ENCODE measurements at places on chromosomes 12 and 14.

- no peak for DNase-seq
Observed at GRCh38 chr14:22213120-22213519, 375.9 kb downstream of the DAD1 start.

DNA sequence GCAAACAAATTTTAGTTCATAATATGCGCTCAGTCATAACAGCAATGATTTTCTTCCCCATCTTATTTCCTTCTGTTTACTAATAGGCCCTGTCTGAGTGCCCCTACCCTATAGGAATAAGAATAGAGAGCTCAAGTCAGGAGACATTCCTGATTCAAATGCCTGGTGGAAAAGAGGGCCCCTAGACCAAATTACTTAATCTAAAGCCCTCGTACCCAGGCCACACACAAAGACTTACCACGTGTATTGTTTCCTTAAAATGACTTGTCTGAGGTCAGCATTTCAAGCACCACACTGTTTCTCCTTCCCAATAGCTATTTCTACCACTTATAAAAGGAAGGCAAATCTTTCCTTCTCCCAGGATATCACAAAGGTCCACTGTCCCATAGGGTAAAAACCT, 314.9 kb upstream of the TMTC1 start:
- no peak for DNase-seq

DNA sequence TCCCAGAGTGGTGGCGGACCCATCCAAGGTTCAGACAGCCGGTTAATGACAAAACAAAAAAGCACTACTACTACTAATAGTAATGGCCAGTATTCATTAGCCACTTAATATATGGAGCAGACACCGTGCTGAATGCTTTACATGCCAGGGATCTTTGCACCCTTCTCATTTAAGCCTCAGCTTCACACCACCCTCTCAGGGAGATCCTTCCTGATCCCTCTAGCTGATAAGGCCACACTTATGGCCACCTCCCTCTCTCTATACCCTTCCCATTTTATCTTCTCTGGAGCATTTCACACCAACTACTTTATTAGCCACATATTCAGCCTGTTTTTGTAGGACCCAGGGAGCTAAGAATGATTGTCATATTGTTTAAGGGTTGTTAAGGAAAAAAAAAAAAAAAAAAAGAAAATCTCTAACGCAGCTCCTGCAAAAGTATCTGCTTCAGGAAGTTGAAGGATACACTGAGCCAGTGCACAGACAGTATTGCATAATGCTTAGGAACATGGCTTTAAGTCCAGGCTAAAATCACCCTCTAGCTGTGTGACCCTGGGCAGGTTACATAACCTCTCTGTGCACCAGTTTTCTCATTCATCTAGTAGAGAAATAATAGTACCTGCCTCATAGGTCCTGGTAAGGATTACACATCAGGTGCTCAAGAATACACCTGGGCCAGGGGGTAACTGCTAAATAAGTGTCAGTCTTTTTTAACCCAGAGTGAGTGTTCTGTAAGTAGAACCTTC, 29.4 kb downstream of the NUAK1 start:
- DNase-seq = no peak

DNA sequence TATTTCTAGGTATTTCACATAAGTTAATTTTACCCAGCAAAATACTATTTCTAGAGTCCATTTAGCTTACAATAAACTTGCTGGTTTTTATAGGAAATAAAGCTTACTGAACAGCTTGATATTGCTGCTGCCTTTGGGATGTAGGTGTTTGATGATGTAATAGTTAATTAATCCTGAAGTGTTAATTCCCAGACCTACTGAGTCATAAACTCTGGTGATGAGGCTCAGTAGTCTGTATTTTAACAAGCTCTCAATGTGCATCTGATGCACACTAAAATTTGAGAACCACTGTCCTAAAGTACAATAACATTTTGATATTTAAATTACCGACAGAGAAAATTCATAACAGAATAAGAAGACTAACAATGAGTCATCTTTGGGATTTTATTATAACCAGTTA, 168.4 kb downstream of the FUT8 start:
- DNase-seq = no peak

GRCh38 chr12:122348505-122348904, 74.0 kb downstream of the CLIP1 start:
- no peak for DNase-seq

GRCh38 chr14:103546652-103547454, 15.6 kb downstream of the BAG5 start:
- peak; percentile 49 for DNase-seq

GRCh38 chr14:64604001-64604400, 54.2 kb downstream of the PPP1R36 start:
- DNase-seq = no peak

- DNase-seq = no peak
Observed at GRCh38 chr14:53338192-53338591, 185.1 kb upstream of the DDHD1 start.

DNA sequence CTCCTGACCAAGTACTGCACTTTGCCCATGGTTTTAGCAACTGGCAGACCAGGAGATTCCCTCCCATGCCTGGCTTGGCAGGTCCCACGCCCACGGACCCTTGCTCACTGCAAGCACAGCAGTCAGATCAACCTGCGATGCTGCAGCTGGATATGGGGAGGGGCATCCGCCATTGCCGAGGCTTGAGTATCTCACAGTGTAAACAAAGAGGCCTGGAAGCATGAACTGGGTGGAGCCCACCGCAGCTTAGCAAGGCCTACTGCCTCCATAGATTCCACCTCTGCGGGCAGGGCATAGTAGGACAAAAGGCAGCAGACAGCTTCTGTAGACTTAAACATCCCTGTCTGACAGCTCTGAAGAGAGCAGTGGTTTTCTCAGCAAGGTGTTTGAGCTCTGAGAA, 479.8 kb downstream of the FUT8 start:
- DNase-seq = no peak

DNA sequence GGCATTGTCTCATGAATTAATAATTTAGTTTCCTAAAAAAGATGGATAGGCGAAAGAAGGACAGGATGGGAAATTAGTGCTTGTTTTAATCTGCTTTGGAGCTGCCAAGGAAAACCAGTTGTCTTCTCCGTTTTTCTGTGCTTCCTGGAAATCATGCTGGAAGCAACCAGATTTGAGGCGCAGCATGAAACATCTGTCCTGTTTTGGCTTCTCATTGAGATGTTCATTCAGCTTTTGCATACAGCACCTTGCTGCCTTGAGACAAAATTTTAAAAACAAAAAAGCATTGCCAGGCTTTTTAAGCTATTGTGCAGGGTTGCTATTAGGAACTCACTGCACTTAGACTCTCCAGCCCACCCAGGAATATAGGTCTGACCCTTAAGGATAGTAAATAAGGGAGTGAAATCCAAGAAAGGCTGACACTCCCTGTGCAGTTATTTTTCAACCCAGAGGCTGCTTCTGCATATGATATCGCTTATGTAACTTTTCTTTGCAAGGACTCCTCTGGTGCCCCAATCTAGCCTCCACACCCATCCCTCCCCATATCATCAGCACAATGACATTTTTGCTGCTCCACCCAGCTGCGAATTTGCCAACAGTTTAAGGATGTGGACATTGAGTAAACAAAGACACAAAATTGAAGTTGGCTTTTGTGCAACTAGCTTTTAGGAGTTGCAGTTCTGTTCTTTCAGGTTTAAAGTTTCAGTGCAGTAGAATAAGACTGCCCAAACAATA, 46.9 kb upstream of the MDM1 start:
- DNase-seq = no peak

GRCh38 chr14:72715215-72715849, 178.6 kb downstream of the DPF3 start:
- no peak for DNase-seq

DNA sequence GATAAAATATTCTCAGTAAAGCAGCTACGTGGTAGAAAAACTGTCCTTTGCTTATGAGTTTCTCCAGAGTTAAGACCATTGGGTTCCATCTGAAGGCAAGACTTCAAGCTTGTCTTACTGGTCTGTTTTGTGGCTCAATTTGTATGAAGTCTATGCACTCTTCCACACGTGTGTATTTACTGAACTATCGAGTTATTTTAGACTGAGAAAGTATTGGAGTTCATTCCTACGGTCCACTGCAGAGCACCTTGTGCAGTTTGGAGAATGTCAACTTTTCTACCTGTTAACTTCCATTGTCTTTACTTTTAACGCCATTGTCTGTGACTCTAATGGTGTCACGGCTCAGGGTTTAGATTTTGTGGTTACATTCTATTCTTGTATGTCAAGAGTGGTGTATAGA, 3.7 kb downstream of the HIF1A start:
- no peak for DNase-seq

GRCh38 chr12:124458220-124458991, 109.0 kb downstream of the NCOR2 start:
- DNase-seq = no peak

DNA sequence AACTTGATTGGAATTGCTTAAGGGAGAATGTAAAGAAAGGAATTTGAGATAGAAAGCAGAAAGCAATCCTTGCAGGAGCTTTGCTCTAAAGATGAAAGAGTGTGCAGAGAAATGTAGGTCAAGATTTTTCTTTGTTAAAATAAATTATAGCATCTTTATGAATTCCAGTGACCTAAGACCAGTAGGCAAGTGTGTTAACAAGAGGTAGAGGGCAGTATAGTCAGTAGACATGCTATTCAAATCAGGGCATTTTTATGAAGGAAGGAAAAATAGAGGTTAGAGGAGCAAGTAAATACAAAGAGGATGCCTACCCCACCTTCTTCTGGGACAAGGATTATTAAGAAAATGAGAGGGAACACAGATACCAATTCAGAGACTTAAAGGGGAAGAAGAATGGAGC, 148.5 kb downstream of the PLCZ1 start:
- DNase-seq = no peak

DNA sequence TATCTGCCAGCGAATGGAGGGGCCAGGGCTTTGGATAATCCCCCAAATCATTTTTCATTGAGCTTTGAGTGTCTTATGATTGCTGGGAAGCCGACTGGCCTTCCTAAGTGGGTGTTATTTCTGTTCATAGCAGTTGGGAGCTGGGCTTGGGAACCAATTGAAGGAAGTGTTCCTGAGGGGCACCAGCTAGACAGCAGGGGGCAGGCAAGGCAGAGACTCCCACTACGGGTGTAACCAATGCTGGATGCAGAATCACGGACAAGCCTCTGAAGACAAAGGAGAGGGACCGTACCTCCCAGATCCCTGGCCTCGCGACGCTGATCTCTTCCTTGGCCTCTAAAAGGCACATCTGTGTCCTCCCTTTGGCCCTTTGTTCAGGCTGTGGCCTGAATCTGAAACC, 149.0 kb upstream of the PRMT8 start:
- DNase-seq = no peak

DNA sequence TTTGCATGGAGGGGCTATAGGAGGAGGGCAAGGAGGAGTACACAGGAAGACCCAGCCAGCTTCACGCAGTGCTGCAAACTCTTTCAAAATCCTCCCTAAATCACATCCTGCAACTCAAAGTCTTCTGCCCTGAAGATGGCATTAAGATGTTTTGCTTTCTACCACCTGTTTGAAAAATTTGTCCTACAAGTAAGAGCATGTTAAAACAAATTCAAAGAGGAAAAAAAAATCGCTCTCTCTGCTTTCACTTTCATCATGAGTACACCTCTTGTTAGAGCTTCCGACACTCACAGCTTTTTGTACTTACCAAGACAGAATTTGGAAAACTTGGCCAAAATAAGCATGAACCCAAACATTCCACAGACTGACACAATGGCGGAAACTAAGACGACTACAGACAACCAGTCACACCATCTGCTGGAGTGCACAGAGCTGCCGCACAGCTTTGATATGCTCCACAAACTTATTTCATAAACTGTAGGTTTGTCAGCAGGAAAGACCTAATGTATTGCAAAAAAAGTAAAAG, 21.3 kb downstream of the GCH1 start:
- no peak for DNase-seq

GRCh38 chr12:60278209-60278608, 682.4 kb downstream of the SLC16A7 start:
- DNase-seq = no peak

GRCh38 chr14:96827290-96827689, 30.1 kb downstream of the VRK1 start:
- no peak for DNase-seq

GRCh38 chr14:101561145-101561896, at the start of gene DIO3:
DIO3 (plus strand) TSS chr14:101561495.
- DNase-seq = no peak

DNA sequence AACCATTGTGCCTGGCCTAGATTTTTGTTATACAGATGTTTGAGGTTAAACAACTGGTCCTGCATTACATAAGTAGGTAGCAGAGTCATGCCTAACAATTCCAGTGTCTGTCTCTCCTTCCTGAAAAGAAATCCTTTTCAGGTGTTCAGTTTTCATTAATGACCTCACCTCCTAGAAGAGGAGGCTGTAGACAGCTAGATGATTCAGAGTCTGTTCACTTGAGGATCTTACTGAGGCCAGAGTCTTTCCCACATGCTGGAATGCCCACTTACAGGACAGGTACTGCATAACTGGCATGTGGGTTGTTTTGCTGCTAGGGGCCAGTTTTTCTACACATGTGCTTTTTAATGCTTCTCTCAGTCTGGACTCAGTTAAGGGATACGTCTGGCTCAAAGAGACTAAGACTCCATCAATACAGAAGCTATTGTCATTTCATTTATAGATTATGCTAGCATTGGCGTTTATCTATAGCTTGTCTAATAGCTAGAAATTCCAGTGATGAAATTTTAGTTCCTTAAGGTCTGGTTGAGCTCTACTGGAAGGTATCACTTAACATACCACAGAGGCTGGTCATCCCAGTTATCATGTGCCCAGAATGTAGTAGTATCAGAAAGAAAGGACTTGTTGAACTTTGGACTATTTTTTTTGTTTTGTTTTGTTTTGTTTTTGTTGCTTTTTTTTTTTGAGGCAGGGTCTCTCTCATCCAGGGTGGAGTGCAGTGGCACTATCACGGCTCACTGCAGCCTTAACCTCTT, 206.4 kb downstream of the ERC1 start:
- DNase-seq = no peak

DNA sequence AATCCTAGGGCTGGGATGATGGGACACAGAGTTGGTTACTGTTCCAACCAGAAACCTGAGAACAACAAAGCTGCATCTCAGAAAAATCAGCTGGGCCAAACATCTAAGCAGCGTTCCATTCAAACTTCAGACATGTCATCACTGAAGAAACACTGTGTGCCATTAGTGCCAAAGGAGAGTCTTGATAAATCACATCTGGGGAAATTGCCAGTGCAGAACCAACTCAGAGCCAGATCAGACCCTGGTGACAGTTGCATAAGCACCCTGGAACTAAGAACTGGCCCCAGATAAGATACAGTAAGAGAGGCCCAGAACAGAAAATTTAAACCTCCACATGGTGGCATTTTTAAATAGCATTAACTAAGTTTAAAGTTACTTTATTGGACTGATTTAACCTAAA, 482.8 kb downstream of the PRKD1 start:
- DNase-seq = no peak

- DNase-seq = no peak
Observed at GRCh38 chr12:121860257-121860656, 1.6 kb upstream of the HPD start.

- peak; percentile 22 for DNase-seq
Observed at GRCh38 chr12:10235761-10236631, 23.3 kb downstream of the GABARAPL1 start.

DNA sequence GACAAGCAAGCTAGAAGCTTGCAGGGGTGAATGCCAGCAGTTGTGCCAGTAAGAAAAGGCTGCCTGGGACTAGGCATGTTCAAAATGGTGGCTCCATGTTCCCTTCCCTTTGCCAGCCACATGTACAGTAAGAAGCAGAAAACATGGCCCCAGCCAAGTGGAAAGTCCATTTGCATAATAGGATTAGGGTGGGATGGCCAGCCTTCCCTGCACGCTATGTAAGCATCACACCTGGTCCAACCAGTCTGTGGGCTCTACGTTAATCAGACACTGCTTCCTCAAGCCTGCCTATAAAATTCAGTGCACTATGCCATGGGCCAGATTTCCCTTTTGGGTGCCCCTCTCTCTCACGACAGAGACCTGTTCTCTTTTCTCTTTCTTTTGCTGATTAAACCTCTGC, 288.4 kb downstream of the GXYLT1 start:
- no peak for DNase-seq

All from stimulated activated CD8-positive, alpha-beta memory T cell treated with anti-CD3 and anti-CD28 coated beads, Interleukin-4, amount 100 ng/mL, for 1 hour (primary cell).